ENCODE measurements at places on chromosomes 4 and X. TPM values are rescaled to one million over a fixed set of nuclear protein-coding genes. Genes with fewer than 3 reads are reported as not detected.

The UGT2B15 gene
- total RNA-seq = not detected

The PAGE2 gene
- total RNA-seq = not detected

The VCX gene
- total RNA-seq = not detected

The CSN1S1 gene
- total RNA-seq = not detected

The BST1 gene
- total RNA-seq = 1.8 TPM

The TASL gene
- total RNA-seq = not detected

DNA sequence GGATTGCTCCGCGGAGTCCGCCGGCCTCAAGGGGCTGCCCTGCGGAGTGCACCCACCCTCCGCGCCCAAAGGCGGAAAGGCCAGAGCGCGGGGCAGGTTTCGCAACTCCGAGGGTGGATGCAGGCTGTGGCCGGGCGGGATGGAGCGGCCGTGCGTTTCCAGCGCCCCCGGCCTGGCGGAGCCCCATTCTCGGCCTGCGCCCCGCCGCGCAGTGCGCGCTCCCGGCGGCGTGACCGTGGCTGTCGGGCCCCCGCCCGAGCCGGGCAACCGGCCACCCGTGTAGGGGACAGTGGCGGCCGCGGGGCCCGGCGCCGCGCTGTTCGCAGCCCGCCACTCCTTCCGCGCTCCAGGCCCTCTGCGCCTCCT, 331 bp downstream of the SETD7 start:
- H3K4me1 ChIP-seq = peaks cover 47% of the 10 kb centered on the region
- H3K27ac ChIP-seq = peak overlapping the region; percentile 98
- DNase-seq = peak; percentile 79
- no peaks in the 10 kb centered on the region for H3K27me3 ChIP-seq
- peak overlapping the region; percentile 94 for H3K4me3 ChIP-seq
- H3K36me3 ChIP-seq = no peaks in the 10 kb centered on the region

GRCh38 chrX:97482666-97483300, 599.1 kb downstream of the RPA4 start:
- DNase-seq = no peak
- H3K27ac ChIP-seq = no peak overlapping the region
- H3K36me3 ChIP-seq = no peaks in the 10 kb centered on the region
- no peaks in the 10 kb centered on the region for H3K27me3 ChIP-seq
- H3K4me3 ChIP-seq = no peak overlapping the region

GRCh38 chr4:113682730-113683537, 78.6 kb downstream of the CAMK2D start:
- no peak overlapping the region for H3K4me3 ChIP-seq
- no peak overlapping the region for H3K27ac ChIP-seq
- no peak for DNase-seq

GRCh38 chr4:83112231-83112630, 2.3 kb downstream of the PLAC8 start:
- H3K36me3 ChIP-seq = no peaks in the 10 kb centered on the region
- H3K27me3 ChIP-seq = peaks cover 8% of the 10 kb centered on the region
- H3K4me3 ChIP-seq = no peak overlapping the region
- no peak overlapping the region for H3K27ac ChIP-seq

- no peaks in the 10 kb centered on the region for H3K27me3 ChIP-seq
- no peaks in the 10 kb centered on the region for H3K36me3 ChIP-seq
- H3K4me1 ChIP-seq = no peaks in the 10 kb centered on the region
- H3K4me3 ChIP-seq = no peak overlapping the region
- no peak overlapping the region for H3K27ac ChIP-seq
- no peak for DNase-seq
Observed at GRCh38 chr4:15738877-15739276, 36.0 kb downstream of the BST1 start.

DNA sequence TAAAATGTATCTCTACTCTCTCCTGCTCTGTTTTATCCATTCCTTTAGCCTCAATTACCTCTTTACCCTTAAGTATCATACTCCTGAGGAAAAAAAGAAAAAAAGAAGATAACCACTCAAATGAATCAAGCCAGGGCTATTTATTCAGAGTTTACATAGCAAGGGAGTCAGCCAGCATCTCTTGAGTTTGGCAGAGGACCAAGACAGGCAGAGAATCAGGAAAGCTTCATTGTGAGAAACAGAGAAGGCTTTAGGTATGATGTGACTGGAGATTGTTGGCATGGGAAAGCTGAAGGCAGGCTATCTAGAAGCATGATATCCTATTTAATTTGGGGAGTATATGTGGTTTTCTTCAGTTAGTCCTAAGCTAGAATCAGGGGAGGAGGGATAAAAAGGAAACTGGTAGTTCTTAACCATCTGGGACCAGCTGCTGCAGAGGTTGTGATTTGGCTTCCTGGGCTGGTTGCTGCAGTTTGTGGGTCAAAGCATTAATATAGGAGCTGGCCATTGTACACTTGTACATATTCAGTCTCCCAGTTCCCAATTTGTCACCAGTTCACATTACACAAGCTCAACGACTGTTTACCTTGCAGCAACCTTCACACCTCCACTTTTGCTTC, 11.2 kb downstream of the APELA start:
- no peaks in the 10 kb centered on the region for H3K27me3 ChIP-seq
- no peaks in the 10 kb centered on the region for H3K36me3 ChIP-seq
- no peak overlapping the region for H3K27ac ChIP-seq
- no peak overlapping the region for H3K4me3 ChIP-seq
- no peaks in the 10 kb centered on the region for H3K4me1 ChIP-seq
- no peak for DNase-seq

GRCh38 chr4:74904509-74905065, 28.3 kb upstream of the PARM1 start:
- H3K27ac ChIP-seq = no peak overlapping the region
- H3K4me1 ChIP-seq = no peaks in the 10 kb centered on the region
- DNase-seq = no peak
- no peaks in the 10 kb centered on the region for H3K36me3 ChIP-seq
- H3K27me3 ChIP-seq = no peaks in the 10 kb centered on the region
- no peak overlapping the region for H3K4me3 ChIP-seq

GRCh38 chrX:120299928-120300327, 11.3 kb downstream of the TMEM255A start:
- H3K4me1 ChIP-seq = no peaks in the 10 kb centered on the region
- H3K27ac ChIP-seq = no peak overlapping the region
- H3K27me3 ChIP-seq = no peaks in the 10 kb centered on the region
- DNase-seq = no peak
- H3K4me3 ChIP-seq = no peak overlapping the region

DNA sequence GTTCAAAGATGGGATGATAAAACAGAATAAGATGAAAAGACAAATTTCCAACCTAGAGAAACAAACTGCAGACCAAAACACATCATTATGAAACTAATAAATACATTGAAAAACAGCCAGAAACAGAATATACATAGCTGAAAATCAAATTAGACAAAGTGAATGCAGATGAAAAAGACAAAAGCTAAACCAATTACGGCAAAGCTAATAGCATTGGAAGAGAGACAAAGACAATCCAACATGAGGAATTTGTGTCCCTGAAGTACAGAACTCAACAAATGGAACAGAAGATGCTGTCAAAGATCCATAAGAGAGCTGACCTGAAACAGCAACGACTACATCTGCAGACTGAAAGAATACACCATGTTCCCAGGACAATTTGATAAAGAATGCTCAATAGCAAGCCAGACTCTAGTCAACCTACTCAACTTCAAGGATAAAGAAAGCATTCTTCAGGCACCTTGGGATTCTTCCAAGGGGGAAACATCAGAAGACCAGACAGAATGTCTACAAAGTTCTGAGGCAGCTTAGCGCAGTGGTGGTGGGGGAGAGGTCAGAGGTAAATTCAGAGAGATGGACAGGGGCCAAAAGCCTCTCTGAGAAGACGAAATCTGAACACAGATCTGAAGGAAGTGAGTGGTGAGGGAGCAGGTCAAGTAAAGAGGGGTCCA, 27.4 kb upstream of the IRAK1 start:
- H3K27me3 ChIP-seq = no peaks in the 10 kb centered on the region
- H3K4me3 ChIP-seq = no peak overlapping the region
- peak overlapping the region; percentile 48 for H3K27ac ChIP-seq
- peaks cover 89% of the 10 kb centered on the region for H3K4me1 ChIP-seq
- H3K36me3 ChIP-seq = no peaks in the 10 kb centered on the region

DNA sequence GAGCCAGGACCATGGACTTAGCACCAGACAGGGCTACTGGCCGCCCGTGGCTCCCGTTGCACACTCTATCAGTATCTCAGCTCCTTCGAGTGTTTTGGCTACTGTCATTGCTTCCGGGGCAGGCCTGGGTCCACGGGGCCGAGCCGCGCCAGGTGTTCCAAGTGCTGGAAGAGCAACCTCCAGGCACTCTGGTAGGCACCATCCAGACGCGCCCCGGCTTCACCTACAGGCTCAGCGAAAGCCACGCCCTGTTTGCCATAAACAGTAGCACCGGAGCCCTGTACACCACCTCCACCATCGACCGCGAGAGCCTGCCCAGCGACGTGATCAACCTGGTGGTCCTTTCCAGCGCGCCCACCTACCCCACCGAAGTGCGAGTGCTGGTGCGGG, 1.6 kb downstream of the FAT4 start:
- DNase-seq = peak; percentile 47
- no peaks in the 10 kb centered on the region for H3K27me3 ChIP-seq
- peaks cover 46% of the 10 kb centered on the region for H3K4me1 ChIP-seq
- peak overlapping the region; percentile 89 for H3K4me3 ChIP-seq

GRCh38 chr4:67198727-67199126, 346.6 kb downstream of the CENPC start:
- H3K36me3 ChIP-seq = no peaks in the 10 kb centered on the region
- no peaks in the 10 kb centered on the region for H3K4me1 ChIP-seq
- DNase-seq = no peak
- H3K4me3 ChIP-seq = no peak overlapping the region
- no peak overlapping the region for H3K27ac ChIP-seq

GRCh38 chr4:102684610-102685052, 76.1 kb downstream of the MANBA start:
- no peak for DNase-seq
- peaks cover 30% of the 10 kb centered on the region for H3K36me3 ChIP-seq
- no peak overlapping the region for H3K27ac ChIP-seq
- peaks cover 6% of the 10 kb centered on the region for H3K4me1 ChIP-seq
- H3K27me3 ChIP-seq = no peaks in the 10 kb centered on the region

GRCh38 chrX:148658115-148658730, 157.8 kb downstream of the AFF2 start:
- H3K27ac ChIP-seq = no peak overlapping the region
- no peak overlapping the region for H3K4me3 ChIP-seq
- DNase-seq = no peak
- H3K27me3 ChIP-seq = no peaks in the 10 kb centered on the region
- no peaks in the 10 kb centered on the region for H3K4me1 ChIP-seq
- H3K36me3 ChIP-seq = no peaks in the 10 kb centered on the region

GRCh38 chr4:11131491-11131890, 297.2 kb downstream of the HS3ST1 start:
- H3K4me1 ChIP-seq = no peaks in the 10 kb centered on the region
- no peaks in the 10 kb centered on the region for H3K27me3 ChIP-seq
- H3K27ac ChIP-seq = no peak overlapping the region
- DNase-seq = no peak

Data from heart left ventricle (tissue), 16 donors.